NCI-H2171 treated with DMSO at 0.1 percent for 48 hours (cell line): ENCODE measurements at places on chromosomes 11 and 22.
A peak's percentile ranks its signal among the peaks of the same experiment; 100 is the strongest.

DNA sequence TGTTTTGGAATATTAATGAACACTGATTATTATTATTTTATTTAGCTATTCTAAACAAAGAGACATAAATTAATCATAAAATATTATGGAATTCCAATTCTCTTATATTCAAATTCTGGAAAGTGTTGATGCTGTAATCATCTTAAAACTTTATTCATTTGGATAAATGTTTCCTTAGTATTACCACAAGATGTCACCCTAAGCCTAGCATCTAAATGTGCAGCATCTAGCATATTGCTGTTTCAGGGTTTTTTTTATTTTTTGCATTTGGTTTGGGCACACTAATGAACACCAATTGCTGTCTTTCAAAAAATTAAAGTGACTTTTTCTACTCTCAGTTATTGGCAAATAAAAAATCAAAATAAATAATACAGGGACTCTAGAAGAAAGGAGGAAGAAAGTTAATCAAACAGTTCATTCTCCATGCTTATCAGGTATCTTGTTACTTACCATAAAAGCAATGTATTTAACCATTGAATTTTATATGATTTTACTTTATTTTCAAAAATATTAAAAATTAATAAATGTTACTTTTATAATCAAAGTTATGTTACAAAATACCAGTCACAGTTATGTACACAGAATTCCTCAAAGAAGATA, 31.8 kb downstream of the DLG2 start:
- peak; percentile 89 for DNase-seq

DNA sequence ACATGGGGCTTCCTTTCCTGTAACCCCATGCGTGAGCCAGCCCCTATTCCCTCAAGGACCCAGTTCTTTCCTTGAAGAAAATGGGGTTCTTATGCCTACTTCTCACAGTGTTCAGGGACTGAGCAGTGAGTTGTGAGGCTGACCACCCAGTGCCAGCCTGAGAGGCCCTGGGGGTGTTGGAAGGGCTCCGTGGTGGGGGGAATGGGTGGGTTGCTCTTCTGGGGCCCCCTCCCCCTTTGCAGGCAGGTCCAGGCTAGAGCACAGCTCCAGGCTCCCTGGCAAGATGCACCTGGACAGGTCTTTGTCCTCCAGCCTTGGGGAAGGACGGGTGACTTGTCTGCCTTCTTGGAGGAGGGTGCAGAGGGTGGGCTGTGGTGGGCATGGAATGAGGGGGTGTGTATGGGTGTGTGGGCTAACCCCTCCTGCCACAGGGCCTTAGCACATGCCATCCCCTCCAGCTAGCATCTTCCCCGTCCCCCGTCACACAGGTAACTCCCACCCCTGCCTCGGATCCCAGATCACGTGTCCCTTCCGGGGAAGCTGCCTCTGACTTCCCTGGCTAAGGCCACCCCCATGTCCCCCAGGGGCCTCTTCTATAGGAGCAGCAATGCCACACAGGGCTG, 64.6 kb downstream of the MYEOV start:
- no peak for DNase-seq

DNA sequence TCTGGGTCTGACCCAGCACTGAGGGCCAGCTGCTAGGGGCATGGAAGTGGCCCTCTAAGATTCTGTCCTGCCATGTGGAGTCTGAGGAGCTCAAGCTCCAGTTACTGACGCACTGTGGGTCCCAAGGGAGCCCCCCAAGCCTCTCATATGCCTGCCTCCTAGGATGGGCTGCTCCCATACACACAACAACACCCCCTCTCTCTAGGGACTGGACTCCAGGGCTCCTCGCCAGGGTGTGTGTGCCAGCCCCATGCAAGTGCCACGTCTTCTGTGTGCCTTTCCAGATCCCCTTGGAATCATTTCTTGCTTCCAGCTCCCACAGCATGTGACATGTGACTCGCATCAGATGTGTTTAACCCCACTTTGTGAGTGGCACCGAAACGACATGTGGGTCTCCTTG, 234.5 kb downstream of the CEP164 start:
- DNase-seq: peak; percentile 43

DNA sequence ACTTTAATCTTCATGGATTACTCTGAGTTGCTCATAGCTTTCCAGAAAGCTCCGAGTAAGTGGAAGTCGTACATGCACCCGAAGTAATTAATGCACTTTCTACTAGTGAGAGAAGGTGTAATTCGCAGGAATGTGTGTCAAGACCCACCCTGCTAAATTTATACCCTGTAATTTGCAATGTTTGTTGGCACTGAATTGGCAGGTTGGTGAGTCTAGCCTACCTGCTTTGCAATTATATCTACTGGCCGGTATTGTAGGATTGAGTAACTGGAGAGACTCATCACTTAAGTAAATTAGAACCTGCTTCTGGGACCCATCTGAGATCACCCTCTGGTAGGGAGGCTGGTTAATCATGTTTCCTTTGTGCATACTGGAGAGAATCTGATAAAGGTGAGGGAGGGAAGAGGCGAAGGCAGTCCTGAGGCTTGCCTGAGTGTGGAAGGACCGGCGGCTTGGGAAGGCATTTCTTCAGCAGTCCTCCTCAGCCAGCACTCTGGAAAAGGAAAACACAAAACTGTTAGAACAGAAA, 63.3 kb downstream of the LDLRAD3 start:
- no peak for DNase-seq

GRCh38 chr22:50210378-50211139, 9.7 kb downstream of the SELENOO start:
- no peak for DNase-seq

DNA sequence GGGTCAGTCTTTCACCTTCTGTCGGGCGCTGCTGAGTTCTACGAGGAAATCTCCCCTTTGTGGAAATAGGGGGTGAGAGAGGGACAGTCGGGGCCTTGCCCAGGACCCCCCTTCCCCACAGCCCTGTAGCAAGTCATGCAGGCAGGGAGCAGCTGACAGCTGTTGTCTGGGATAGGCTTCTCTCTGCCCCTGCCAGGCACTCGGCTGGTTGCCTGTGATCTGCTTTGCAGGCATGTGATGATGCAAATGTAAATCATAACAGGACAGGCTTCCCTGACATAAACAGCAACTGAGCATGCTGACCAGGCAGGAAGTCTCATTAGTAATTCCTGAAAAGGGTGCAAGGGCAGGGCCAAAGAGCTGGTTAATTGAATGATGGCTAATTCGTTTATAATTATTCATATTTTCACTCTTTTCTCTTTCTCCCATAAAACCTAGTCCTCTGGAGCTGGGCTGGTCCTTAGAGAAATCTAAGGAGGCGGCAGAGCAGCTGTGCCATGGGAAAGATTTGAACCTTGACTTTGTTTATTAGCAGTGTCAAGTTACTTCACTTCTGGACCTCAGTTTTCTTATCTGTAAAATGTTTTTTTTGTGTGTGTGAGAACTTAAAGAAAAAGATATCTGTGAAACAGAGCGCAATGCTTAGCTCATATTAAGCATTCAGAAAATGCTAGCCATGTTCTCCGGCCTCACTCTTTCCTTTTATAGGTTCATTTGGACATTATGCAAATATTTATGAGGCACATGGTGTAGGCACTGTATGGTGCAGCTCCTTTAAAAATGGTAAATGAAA, 129.7 kb downstream of the LDLRAD3 start:
- peak; percentile 96 for DNase-seq

- no peak for DNase-seq
These were observed 20.3 kb upstream of the PARVG start for GRCh38 chr22:44160421-44160820.

- DNase-seq: no peak
These were observed 579 bp downstream of the TANGO2 start for GRCh38 chr22:20021196-20022181.

- DNase-seq: no peak
These were observed 8.5 kb downstream of the HMBS start for GRCh38 chr11:119092880-119093842.

GRCh38 chr11:35003658-35004057, 87.2 kb downstream of the PDHX start:
- no peak for DNase-seq
